HEK293T (cell line): ENCODE measurements at places on chromosomes 2 and 18.

DNA sequence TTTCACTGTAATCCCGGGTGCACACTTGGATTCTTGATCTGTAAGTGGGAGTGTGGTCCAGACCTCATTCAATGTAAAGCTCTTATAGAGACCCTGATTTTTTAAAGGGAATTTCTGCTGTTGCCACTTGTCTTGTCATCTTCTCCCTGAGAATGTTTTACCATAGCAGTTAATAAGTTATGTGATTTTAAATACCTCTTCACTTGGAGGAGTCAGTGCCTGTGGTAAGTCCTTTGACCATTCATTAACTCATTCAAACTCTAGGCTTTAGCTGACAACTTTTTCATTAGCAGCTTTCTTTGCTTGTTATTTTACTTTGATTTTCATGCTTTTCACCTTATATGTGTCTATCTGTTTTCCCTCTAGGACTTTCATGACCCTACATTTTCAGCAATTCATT, 51.3 kb downstream of the FMNL2 start:
- DNase-seq, result no peak

GRCh38 chr2:8154270-8154669, 527.6 kb upstream of the ID2 start:
- DNase-seq, result no peak

GRCh38 chr2:45777996-45778719, 126.7 kb downstream of the PRKCE start:
- no peak for DNase-seq

DNA sequence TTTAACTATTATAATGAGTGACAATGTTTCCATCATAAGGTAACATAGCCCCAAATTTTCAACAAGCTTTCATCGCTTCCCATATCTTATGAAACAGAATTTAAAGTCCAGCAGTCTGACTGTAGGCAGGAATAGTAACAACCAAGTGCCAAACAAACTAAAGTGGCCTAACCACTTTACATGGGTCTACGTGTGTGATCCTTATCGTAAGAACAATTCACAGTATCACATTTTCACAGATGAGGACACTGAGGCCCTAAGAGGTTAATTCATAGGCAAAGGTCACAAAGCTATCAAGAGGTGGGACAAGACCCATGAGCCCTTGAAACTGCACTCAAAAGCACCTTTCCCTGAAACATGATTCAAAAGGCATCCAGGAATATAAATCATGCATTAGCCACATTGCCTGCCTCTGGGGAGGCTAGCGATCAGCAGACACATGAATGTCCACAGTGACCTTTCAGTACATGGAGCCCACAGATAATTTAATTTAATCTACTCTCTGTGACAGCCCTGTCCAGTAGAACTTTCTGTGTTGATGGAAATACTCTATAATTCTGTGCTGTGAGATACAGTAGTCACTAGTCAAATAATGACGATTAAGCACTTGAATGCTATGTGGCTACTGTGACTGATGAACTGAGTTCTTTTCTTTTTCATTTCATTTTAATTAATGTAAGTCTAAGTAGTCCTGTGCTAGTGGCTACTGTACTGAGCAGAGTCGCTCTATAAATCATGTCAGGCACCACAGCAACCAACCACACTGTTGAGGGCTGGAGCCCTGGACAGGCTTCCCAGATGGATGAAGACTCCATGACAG, 30.3 kb downstream of the KIDINS220 start:
- DNase-seq, result no peak

DNA sequence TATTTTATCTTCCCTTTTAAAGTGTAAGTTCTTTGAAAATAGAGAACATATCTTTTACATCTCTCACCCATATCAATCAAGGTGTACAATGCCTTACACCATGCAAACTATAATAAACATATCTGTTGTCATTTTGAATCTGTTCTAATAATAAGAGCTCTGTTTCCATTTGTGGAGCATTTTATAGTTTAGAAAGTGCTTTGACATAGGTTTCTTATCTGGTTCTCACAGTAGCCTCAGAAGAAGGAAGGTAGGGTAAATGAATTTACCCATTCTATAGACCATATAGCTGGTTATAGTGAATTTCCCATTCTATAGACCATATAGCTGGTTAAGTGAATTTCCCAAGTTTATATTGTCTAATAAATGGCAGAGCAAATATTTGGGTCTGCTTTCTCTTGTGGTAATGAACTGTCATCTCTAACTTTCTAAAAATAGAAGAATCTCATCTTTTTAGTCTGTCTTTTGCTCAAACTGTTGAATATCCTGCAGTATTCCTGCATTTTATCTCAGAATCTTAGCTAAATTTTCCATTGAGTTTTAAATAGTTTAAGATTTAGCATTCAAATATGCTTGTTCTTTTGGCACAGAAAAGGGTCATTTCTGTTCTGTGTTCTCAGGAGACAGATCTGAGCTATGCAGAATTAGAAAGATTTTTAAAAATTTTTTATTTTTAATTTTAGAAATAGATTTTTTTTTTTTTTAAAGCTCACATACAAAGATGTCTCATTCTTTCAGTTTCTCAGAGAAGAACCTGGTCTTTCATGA, 80.7 kb upstream of the STON1 start:
- DNase-seq, result no peak

GRCh38 chr2:189608795-189609422, 28.3 kb upstream of the SLC40A1 start:
- DNase-seq, result no peak

- DNase-seq, result no peak
These were observed 620.8 kb upstream of the ACVR2A start for GRCh38 chr2:147224070-147224469.

- no peak for DNase-seq
These were observed 6.0 kb downstream of the UGT1A6 start for GRCh38 chr2:233698740-233699139.

DNA sequence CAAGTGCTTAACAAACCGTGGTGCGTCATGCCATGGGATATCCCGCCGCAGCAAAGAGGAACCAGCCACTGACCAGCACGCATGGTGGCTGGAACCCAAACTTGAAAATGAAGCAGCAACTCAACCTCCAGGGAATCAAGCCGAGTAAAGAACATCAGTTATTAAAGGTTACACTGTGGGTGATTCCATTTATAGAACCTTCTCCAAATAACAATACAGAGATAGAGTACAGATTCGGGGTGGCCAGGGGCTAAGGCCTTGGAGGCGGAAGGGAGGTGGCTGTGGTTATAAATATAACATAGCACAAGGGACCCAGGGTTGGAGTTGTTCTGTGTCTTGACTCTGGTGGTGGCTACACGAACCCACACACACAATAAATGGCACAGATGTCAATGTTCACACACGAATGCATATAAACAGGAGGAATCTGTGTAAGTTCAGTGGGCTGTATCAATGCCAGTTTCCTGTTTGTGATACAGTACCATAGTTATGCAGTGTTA, 123.1 kb downstream of the EIPR1 start:
- DNase-seq, result no peak

- DNase-seq, result no peak
These were observed 3.6 kb upstream of the KYNU start for GRCh38 chr2:142873831-142874287.

- no peak for DNase-seq
These were observed 2.4 kb downstream of the FTCDNL1 start for GRCh38 chr2:199848389-199849130.

DNA sequence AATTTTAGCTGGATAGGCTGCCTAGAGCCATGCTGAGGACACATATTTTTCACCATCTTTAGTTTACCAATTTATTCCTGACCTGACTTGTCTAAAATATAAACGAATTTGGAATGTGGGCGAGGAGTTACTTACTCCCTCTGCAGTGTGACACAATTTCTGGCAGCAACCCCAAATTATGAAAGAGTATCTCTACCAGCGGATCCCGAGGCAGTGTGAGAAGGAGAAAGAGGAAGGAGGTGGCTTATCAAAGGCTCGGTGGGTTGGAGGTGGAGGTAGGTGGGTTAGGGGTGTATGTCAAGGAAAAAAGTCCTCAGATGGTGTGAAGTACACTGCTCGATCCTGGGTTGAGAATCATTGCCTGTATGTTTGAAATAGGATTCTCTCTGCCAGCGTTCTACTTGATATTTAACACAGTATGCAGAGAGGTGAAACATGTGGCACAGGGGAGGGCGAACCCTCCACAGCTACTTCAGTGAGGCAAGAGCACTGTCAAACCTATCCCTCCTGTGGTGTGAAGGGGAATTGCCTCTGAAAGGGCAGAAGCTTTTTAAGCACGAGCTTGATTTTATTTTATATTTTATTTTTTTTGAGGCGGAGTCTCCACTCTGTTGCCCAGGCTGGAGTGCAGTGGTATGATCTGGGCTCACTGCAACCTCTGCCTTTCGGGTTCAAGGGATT, 76.0 kb downstream of the RFTN2 start:
- peak; percentile 56 for DNase-seq

- peak; percentile 79 for DNase-seq
These were observed 62.1 kb upstream of the MAPRE2 start for GRCh38 chr18:34978953-34979608.

DNA sequence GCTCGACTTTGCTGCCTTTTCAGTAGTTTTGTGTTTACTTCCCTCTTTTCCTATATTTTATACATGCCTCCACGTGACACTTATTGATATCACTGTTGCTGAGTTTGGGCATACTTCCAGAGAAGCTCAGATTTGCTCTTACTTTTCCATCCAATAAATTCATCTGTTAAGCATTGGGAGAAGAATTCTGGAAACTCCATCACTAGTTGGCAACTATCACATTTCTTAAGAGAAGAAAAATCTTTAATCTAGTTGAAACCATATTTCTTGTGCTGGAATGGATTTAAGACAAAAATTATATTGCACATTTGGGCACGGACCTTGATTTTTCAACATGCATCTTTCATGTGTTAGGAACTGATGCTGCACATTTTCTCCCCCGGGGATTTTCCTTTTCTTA, 52.6 kb upstream of the CPO start:
- DNase-seq, result no peak

DNA sequence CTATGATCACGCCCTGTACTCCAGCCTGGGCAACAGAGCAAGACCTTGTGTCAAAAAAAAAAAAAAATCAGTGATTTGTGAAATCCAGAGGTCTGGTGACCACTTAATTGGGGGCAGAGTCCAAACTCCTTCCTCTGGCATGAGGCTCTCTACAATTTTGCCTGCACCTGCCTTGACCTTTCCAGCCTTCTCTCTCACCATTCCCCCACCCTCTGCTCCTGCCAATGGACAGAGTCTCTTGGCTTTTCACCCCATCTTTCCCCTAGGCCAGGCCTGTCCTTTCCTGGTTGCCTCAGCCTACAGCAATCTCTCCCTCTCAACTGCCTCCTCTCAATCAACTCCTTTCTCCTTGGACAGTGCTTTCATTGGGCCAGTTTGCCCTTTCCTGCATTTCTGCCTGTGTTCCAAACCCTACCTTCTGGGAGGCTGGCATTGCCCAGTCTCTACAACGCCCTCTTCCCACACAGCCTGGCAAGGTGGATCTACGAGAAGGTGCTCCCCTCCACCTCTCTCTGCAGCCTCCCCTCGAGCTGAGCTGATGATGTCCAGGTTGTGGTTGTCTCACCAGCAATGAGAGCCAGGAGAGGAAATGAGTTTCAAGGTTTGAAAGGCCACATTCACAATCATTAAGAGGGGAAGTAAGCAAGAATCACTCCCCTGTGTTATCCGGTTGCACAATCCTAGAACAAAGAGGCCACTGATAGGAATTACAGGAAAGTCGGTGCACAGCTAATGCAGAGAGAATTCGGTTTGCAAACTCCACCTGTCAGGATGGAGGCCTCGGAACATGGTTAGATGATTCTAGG, 39.5 kb upstream of the NPAS2 start:
- no peak for DNase-seq

GRCh38 chr18:42028247-42028832, 73.3 kb downstream of the PIK3C3 start:
- peak; percentile 21 for DNase-seq

GRCh38 chr2:199469514-199470360, 12.0 kb upstream of the SATB2 start:
- DNase-seq, result no peak

DNA sequence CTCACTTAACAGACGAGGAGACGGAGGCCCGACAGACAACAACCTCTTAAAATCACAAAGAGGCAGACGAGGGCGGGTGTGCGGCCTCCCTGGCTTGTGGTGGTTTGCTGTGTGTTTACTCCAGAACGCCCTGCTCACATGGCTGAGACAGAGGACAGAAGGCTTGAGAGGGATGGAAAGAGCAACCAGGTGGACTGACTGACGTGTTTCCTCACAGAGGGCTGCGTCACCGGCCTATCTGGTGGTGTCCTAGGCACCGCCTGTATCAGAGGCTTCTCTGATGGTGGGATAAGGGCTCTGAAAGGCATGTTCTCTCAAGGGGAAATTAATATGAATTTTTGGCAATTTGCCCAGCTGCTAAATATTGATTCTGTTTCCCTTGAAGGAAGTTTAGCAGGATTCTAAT, 47.0 kb upstream of the RALBP1 start:
- DNase-seq, result no peak

DNA sequence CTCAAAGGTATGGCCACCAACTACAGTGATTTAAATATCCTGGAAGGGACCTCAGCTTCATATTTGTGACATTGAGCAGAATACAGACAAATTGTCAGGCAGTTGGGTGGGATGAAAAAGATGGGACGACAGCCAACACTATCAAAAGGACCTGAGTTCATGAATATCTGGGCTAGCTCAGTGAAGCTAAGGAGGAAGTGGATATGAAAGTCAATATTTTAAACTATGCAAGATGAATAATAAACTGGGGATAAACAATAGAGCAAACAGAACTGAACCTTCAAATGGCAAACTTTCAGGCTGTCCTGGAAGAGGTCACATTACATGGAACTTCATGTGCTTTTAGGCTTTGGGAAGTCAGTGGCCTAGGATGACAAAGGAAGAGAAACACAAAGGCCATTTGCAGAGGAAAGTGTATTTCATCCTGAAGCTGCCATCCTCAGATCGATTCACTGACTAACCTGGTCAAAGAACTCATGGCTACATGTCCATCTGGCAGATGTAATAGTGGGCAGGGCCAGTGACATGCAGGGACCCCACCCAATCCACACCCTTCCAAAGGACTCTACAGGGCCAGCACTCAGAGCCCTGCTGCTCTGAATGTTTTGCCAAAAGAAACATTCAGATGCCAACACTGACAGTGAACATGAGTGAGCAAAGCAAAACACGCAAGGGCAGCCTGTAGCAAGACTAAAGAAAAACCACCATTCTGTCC, 175.7 kb downstream of the ETAA1 start:
- DNase-seq, result no peak

DNA sequence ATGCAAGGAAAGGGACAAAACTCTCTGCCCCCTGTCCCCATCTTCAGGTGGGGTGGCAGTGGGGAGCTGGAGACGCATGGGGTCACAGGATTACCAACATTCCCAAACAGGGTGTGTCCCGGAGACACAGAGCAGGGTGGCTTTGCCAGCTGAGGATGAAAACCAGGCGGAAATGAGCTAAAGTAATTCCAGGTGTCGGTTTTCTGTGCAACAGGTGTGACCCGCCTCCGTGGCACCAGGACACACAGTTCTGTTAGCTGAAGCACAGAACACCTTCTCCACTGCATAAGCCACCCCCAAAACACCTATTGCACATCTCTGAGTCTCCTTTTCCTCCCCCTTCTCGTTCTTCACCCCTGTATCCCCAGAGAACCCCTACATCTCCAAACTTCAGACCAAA, 122.7 kb upstream of the GLI2 start:
- DNase-seq, result no peak

GRCh38 chr18:42228581-42228980, 273.5 kb downstream of the PIK3C3 start:
- DNase-seq, result no peak
